ELR (cell line): ENCODE measurements at places on chromosomes 7 and 10.

DNA sequence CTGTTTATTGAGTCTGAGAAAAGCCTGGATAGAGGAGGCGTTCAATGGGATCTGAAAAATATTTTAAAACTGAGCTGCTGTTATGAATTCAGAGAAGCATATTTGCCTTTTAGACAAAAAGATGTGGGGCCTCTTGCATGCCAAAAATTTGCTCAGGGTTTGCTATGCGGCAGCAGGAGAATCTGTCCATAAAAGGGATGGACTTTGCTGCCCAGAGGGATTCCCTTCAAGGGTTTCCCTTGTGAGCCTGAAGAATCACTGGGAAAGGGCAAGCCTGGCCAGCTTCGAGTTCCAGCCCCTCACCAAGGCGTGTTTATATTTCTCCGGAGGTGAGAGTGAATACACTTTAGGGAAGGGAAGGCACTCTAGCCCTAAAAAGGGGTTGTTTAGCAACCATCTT, 55.5 kb upstream of the CALD1 start:
- no peak for DNase-seq

GRCh38 chr10:33005322-33006301, 47.6 kb upstream of the ITGB1 start:
- peak; percentile 99 for DNase-seq

- no peak for DNase-seq
These were observed 22.3 kb upstream of the NUDCD3 start for GRCh38 chr7:44512736-44513135.

DNA sequence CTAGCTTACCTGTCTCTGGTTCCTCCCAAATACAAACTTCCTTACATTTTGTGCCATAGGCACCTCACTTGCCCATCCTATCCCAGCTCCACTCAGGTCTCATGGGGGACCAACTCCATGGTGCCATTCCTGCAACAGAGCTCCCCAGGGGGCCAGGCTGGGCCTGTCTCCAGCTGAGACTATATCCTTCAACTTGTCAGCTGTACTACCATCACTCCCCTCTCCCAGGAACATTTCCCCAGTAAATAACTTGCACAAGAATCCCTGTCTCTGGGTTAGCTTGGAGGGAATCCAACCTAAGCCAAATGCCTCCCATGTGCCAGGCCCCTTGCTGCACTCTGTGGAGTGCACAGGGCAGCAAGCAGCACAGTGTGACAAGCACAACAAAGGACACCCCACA, 33.2 kb downstream of the FRMPD2 start:
- DNase-seq: no peak

GRCh38 chr7:43509906-43510305, 73.0 kb upstream of the STK17A start:
- no peak for DNase-seq

GRCh38 chr7:481219-481930, 38.3 kb downstream of the PDGFA start:
- DNase-seq: no peak

GRCh38 chr7:155458111-155458877, at the start of gene EN2:
Gene EN2 (plus strand): TSS chr7:155458129. CDS start chr7:155458378, 249 bp downstream.
- DNase-seq: no peak

- DNase-seq: no peak
These were observed 1.4 kb upstream of the PDE1C start for GRCh38 chr7:32071466-32072091.

GRCh38 chr10:17427201-17427600, 27.2 kb downstream of the ST8SIA6 start:
- DNase-seq: no peak

- no peak for DNase-seq
These were observed 113.9 kb upstream of the STK17A start for GRCh38 chr7:43469051-43469450.

- DNase-seq: no peak
These were observed 376.8 kb downstream of the EXOC4 start for GRCh38 chr7:133629701-133630100.

GRCh38 chr7:93622036-93623033, 47.8 kb upstream of the CALCR start:
- peak; percentile 59 for DNase-seq

DNA sequence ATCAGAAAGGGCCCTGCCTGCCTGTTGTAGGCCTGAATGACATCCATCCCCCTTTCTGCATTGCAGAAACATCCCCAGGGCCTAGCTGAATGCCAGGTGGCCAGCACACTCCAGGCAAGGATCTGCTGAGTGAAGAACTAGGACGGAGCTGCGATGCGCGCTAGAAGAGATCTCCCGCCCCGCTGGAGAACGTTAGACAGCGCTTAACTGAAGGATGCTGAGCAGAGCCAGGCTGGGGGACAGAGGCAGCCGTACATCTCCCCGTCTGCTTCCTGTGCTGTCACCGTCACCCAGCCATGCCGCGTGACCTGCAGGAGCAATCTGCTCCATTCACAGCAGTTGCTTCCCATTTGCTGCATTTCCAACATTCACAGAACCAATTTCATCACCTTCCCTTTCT, 73.3 kb downstream of the FAM53B start:
- DNase-seq: no peak

DNA sequence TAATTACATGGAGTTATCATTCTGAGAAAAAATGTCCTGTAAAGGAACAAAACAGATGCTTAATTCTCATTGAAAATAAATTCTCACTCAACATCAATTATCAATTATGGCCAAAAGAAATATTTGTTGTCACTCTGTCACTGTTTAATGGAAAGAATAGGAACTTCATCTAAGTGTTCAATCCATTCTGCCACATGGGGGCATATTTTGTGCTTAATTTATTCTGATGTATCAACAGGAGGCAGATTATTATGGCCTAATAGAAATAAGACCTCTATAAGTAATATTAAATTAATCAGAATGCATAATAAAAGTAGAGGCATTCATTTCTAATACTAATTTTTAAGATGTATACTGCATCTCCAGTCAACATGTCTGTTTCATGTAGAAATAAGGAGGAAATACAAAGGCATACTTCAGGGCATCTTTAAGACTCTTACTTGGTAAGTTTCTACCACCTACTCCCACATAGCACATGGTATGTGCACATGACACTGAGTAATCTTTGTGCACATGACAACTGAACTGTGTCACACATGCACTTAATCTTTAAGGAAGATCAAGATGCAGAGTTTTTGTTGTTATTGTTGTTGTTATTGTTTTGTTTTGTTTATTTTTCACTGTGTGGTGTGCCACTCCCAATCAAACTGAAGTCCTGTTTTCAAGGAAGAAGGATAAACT, 420.4 kb upstream of the SEMA3A start:
- DNase-seq: peak; percentile 48

DNA sequence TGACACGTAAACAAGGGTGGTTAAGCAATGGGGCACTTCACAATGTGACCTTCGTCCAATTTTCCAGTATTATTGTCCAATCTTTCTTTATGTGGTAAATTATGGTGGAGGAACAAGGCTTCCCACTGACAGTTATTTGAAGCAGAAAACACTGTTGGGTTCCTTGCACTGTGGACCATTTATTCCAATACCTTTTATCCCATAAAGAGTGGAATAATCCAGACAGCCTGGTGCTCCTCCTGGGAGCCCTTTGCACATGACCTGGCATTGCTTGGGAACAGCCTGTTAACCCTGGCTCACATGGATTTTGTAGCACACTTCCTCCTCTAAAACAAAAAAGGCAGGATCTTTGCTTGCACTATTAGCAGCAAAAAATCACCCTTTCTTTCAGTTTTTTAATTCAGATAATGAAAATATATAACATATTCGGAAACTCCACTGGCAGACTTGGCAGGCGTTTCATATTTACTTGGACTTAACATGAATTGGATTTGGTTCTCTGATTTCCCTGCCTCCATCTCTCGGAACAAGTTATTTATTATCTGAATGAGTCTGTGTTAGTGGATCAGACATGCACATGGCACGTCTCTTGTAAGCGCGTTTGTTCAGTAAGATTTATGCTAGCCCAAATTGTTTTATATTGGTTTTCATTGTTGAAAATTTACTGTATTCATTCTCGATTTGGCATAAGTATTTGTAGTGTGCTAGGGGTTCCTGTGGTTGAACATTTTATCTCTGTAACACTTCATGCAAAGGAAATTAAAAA, 59.3 kb downstream of the BMPER start:
- DNase-seq: no peak

DNA sequence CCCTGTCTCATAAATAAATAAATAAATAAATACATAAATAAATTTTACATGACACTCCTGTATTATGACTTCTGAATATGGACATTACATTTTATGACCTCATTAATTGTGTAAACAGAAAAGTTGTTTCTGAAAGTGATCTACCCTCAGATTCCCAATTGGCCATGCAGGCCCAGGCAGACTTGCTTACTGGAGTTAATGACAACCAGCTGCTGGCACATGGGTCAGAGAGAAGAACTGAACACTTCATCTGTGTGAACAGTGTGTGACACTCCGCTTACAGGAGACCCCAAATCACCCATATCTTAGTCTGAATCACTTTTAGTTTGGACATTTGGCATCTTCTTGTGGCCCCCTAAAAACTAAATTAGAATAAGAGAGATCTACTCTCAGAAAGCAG, 31.4 kb downstream of the PARP12 start:
- no peak for DNase-seq

GRCh38 chr10:75492173-75492925, 60.9 kb downstream of the LRMDA start:
- no peak for DNase-seq

GRCh38 chr7:2980401-2981102, 63.1 kb downstream of the CARD11 start:
- DNase-seq: no peak

- peak; percentile 6 for DNase-seq
These were observed 132.1 kb upstream of the CDK6 start for GRCh38 chr7:92968502-92968901.

- no peak for DNase-seq
These were observed 48.2 kb downstream of the GSDME start for GRCh38 chr7:24709051-24709450.

DNA sequence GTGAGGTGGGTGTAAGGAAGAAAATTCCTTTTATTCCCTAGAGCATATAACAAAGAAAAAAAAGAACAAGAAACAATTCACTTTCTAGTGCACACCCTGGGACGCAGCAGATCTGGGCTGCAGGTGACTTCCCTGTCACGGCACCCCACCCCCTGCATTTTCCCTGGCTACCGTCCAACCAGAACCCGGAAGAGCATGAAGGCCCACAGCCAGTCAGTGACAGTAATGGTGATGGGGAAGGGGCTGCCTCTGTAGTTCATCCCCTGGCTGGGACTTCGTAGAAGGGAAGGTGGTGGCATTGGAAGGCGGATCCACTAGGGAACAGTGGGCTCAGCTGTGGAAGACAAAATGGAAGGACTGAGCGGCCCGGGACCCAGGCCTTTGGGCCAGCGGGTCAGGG, 236.7 kb downstream of the BUB3 start:
- no peak for DNase-seq

DNA sequence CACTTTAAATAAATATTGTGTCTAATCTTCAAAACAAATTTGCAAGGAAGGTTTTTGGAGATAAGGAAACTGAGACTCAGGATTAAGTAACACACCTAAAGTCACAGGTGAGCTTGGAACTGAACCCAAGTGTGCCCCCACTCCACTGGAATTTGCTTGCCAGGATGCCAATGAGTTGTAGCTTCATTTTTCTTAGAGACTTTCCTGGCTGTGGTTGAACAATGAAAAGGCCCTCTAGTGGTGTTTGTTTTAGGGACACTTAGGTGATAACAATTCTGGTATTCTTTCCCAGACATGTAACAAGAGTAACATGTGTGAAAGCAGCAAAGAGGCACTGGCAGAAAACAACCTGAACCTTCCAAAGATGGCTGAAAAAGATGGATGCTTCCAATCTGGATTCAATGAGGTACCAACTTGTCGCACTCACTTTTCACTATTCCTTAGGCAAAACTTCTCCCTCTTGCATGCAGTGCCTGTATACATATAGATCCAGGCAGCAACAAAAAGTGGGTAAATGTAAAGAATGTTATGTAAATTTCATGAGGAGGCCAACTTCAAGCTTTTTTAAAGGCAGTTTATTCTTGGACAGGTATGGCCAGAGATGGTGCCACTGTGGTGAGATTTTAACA, 1.5 kb downstream of the IL6 start:
- DNase-seq: peak; percentile 87

- peak; percentile 12 for DNase-seq
These were observed 89.3 kb downstream of the BEND7 start for GRCh38 chr10:13439313-13440184.

DNA sequence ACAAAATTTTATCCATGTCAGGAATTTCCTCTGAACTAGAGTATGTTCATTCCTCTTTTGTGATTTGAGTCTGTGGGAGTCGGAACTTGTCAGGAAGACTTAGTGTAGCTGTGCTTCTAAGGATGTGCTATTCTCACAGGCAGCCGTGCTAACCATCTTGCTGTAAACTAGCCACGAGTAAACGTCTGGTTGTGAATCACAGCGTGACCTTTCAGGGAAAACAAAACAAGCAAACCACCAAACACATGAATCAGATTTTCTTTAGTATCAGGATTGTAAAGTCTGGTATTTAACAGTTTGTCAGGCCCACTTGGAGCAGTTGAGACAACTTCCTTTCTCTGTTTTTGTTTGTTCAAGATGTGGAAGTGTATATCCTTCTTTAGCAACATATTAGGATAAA, 32.0 kb downstream of the AUTS2 start:
- peak; percentile 0 for DNase-seq

GRCh38 chr10:89543841-89544240, 8.4 kb upstream of the SLC16A12 start:
- DNase-seq: no peak
